Tibial artery (tissue), 4 donors: ENCODE measurements at places on chromosomes 2 and 18.

GRCh38 chr18:23547306-23547705, 39.0 kb downstream of the NPC1 start:
- no peak for DNase-seq
- H3K27ac ChIP-seq = no peak overlapping the region
- H3K36me3 ChIP-seq = peaks cover 86% of the 10 kb centered on the region
- H3K27me3 ChIP-seq = no peaks in the 10 kb centered on the region
- H3K4me1 ChIP-seq = no peaks in the 10 kb centered on the region
- H3K4me3 ChIP-seq = no peak overlapping the region

DNA sequence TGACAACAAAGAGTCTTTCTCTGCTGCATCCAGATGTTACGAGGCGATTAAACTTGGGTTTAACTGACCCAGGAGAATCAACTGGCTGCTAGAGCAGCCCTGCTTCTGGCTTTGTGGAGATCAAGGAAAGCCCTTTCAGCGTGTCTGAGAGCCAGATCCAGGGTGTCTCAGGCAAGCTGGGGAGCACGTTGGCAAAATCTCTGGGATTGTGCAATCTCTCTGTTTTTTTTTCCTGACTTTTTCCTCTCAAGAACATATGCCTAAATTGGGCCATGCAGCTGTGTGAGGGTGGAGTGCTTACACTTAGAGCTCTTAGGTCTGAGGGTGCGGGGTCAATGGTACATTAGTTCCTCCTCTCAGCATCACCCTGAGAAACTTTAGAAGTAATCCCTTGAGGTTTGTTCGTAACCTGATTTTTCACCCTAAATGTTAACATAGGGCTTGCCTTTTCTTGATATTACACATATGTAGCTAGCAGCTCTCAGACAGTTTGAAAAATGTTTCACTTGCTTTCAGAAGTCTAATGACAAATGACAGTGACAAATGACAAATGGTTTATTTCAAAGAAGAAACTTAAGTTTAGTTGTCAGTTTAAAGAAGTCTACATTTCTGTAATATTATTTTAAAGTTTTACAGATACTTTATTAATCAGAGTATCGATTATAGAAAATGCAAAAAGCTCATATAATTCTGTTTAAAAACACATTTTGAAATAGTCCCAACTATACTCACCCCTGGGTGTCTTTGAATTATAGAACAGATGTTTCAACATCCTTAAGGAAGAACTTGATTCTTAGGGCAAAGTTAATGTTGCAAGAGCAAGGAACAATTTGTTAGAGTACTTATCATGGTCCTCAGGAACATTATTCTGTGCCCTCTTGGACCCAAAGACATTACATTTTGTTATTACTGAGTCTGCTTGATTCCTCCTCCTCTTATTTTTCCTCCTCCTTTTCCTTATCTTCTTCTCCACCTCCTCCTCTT, 38.4 kb upstream of the ZSWIM2 start:
- H3K4me1 ChIP-seq = peaks cover 70% of the 10 kb centered on the region
- no peaks in the 10 kb centered on the region for H3K36me3 ChIP-seq
- DNase-seq = peak; percentile 73

GRCh38 chr2:138381373-138381772, 120.2 kb upstream of the SPOPL start:
- no peak for DNase-seq
- H3K27me3 ChIP-seq = no peaks in the 10 kb centered on the region
- no peaks in the 10 kb centered on the region for H3K36me3 ChIP-seq
- H3K27ac ChIP-seq = no peak overlapping the region

DNA sequence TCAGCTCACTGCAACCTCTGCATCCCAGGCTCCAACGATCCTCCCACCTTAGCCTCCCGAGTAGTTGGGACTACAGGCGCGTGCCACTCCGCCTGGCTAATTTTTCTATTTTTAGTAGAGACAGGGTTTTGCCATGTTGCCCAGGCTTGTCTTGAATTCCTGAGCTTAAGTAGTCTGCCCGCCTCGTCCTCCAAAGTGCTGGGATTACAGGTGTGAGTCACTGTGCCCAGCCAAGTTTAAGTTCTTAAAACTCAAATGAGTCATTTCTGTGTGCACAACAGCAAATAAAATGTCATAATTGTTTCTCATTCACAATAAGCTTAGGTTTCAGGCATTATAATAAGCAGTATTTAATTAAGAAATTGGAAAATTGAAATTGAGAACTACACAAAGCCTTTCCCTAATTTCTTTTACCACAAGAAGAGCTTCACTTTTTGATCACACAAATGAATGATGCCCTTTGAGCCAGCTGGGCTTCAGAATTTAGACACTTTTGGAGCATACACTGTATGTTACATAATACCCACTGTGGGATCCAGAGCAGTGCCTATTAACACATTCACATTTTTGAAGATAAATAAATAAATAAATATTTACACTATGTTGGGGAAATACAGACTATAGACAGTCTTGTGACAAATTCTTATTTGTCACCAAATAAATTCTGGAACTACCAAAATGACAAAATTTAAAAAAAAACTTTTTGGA, 8.6 kb upstream of the ME2 start:
- no peak for DNase-seq
- H3K4me3 ChIP-seq = no peak overlapping the region
- H3K4me1 ChIP-seq = no peaks in the 10 kb centered on the region
- no peak overlapping the region for H3K27ac ChIP-seq
- H3K27me3 ChIP-seq = no peaks in the 10 kb centered on the region

GRCh38 chr2:4780679-4781078, 911.5 kb upstream of the SOX11 start:
- no peak overlapping the region for H3K4me3 ChIP-seq
- no peaks in the 10 kb centered on the region for H3K4me1 ChIP-seq
- no peak for DNase-seq
- no peaks in the 10 kb centered on the region for H3K27me3 ChIP-seq
- H3K27ac ChIP-seq = no peak overlapping the region
